ENCODE measurements at places on chromosomes 7 and 10.

- DNase-seq, result peak; percentile 71
Observed at GRCh38 chr10:1526436-1527055, 210.8 kb downstream of the ADARB2 start.

DNA sequence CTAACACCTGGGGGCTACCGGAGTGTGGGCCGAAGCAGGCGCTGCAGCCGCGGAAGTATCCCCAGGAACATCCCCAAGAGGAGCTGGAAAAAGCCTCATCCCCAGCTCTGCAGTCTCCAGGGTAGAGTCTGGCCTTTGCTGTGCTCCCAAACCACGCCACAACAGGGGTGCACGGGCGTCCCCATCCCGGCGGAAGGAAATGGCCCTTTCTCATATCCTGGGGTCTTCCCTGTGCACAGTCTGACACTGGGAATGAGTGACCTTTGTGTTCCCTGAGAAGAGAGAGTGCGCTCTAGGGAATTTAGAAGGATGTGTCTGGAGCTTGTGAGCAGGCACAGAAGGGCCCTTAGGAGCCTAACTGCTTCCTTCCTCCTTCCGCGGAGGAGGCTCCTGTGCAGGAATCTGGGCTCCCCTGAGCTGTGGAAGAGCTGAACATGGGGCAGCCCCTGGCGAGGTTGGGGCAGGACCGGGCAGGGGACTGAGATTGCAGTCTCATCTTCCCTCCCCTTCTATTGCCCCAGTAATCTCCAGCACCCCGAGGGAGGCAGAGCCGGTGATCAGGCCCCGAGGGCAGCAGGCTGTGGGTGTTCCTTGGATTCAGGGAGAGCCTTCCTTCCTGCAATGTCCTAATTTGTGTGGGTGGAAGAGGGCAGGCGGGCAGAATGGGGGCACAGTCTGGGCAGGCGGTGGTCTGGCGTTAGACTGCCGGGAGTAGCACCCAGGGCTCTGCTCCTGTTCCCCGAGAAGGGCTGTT, 1.3 kb downstream of the REPIN1 start:
- peak; percentile 33 for DNase-seq

GRCh38 chr7:12294701-12295100, 83.6 kb downstream of the TMEM106B start:
- peak; percentile 28 for DNase-seq

DNA sequence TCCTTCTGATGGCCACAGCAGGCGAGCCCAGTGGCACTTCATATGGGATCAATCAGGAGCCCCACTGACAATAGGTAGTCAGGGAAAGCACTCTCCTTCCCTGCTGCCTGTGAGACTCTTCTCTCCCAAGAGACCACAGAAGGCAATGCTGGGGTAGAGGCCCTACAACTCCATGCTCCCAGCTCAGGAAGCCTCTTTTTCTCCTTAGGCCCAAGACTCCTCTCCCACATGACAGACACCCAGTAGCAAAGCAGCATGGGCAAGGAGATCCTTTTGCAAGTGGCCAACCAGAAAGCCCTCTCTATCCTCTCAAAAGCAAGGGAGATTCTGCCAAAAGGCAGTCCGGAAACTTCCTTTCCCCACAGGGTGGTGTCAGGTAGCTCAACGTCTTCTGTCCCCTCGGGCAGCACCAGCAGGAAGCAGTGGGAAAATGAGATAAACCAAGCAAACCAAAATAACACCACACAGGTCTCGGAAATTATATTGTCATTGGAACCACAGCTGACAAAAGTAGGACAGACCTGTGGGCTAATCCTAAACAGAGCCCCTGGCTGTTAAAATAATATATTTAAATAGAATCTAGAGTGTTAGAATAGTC, 172.7 kb upstream of the GDF10 start:
- DNase-seq, result no peak

- no peak for DNase-seq
Observed at GRCh38 chr7:38858259-38858884, 50.6 kb downstream of the VPS41 start.

DNA sequence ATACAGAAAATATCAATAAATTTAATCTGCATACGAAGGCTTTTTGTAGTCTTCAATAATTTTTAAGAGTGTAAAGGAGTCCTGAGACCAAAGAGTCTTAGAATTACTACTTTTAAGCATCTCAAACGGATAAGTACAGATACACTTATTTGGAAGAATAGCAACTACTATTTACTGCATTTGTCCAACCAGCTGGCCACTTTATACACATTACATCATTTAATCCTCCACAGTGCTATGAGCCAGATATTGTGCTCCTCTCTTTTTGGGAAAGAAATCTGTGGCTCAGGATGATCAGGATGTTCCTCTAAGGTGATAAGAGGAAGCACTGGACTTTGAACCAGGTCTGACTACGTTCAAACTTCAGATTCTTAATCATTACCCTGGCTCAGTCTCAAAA, 588.6 kb upstream of the LRRTM3 start:
- DNase-seq, result no peak

- DNase-seq, result no peak
Observed at GRCh38 chr10:100890673-100891317, 22.0 kb upstream of the SLF2 start.

DNA sequence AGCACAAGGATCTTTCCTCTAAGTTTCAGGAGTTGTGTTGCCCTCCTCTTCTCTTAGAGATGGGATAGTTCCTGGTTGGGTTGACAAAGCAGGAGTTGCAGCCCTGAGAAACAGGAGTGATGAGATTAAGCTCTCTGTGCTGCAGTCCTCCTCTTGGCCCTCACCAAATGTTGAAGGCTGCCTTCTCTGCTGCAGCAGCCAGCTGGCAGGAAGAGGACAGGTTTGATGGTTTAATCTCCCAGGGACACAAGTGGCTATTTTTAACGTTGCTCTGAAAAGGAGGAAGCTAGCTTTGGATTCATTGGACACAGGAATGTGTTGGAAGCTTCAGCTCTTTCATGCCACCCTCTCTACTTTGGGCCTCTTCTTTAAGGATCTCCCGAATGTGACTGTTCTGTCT, 9.4 kb downstream of the STRIP2 start:
- DNase-seq, result no peak

- DNase-seq, result no peak
Observed at GRCh38 chr10:121988361-121989324, at the start of gene TACC2. Gene TACC2 (plus strand): TSS chr10:121989163. CDS start chr10:122021982, 32,819 bp downstream.

DNA sequence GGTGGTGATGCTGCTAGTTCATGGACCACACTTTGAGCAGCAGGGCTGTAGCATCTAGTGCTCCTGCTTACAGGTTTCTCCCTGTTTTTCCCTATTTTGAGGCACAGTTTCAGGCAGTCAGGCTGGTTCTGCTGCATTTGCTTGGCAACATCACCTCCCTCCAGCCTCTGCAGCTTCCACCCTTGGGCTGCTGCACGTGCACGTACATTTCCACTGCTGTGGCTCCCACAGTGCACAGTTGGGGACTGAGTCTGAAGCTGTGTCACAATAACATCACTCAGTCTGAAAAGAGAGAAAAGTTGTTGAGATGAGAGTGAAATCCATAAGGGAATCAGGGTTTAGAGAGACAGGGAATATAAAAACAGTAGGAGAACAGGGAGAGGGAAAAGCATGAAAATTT, 230.7 kb upstream of the FZD1 start:
- no peak for DNase-seq

DNA sequence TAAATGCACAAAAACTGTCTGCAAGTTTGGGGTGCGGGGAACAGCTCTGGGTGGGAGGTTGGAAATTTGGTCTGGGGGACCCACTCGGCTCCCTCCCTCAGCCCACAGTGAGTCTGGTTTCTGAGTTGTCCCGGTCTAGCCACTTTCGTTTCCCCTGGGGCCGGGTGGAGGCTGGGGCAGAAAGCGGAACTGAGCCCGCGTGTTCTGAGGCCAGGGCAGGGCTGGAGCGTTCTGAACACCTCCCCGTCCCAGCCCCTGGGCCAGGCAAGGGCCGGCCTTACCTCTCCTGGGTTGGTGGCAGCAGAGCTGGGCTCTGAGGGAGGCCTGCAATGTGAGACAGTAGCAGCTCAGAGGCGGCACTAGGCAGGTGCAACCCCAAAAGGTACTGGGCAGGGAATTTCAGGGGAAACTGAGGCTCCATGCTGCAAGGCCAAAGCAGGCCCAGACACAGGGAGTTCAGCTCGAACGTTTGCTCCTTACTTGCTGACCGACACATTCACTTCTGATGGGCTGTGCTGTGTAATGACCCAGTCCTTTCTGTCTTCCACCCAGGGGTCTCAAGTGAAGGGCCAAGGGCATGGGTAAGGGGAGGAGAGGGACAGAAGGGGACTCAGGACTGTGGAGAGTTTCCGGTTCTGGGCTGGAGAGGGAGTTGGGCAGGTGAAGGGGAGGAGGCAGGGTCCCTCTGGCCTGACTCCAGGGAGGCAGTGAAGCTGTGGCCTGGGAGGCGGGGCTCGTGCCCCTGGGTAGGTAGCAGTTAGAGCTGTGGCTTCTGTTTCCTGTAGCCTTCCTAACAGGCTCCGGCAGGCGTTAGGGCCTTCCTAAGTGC, 3.0 kb downstream of the IRF5 start:
- peak; percentile 96 for DNase-seq

- no peak for DNase-seq
Observed at GRCh38 chr10:36612436-36612835, 513.0 kb upstream of the ANKRD30A start.

DNA sequence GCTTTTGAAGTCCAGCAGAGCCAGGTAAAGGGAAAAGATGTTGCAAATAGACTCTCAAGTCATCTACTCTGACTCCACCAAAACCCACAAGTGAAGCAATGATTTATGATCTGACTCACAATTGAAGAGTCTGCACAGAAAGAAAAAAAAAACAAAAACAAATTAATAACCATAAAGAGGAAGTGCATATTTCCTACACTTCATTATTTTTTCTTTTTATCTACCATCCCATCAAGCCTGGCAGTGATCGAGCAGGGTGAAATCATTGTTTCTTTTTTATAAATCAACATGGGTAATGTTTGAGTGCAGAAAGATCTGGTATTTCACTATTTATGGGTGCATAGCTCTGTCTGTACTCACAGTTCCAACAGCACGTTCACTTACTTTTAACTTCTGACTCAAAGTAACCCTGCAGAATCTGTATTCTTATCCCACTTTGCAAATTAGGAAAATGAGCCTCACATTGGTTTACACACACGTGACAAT, 829.0 kb downstream of the TNS3 start:
- no peak for DNase-seq

- DNase-seq, result no peak
Observed at GRCh38 chr7:50564640-50565558, at the start of gene DDC. Gene DDC (minus strand): TSS chr7:50565405. CDS start chr7:50544085, 21,320 bp downstream.

GRCh38 chr7:28767356-28767755, 190.8 kb downstream of the TRIL start:
- DNase-seq, result no peak

DNA sequence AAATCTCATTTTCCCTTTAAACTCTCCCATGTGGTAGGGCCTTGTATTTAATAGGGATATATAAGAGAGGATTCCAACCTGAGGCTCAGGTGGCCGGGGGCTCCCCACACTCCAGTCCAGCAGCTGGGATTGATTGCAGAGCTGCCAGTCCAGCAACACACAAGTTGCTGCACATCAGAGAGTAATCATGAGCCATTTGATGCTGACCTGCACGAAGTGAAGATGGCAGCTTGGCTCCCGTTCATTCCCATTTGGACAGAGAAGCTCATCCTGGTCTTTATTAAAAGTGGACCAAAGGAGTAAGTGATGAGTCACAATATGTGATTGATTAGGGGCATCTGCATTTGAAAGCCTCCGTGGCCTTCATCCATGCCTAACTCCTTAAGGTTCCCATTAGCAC, 202.4 kb downstream of the PLXNA4 start:
- no peak for DNase-seq

- no peak for DNase-seq
Observed at GRCh38 chr7:122677149-122677548, 21.8 kb downstream of the RNF133 start.

- no peak for DNase-seq
Observed at GRCh38 chr10:35705051-35705450, 63.0 kb upstream of the FZD8 start.

GRCh38 chr7:139109983-139110411, 477 bp upstream of the ZC3HAV1 start:
- DNase-seq, result no peak
